AG08395 (cell line): ENCODE measurements at places on chromosomes 2 and 18.

- no peak for DNase-seq
Observed at GRCh38 chr2:190582019-190582418, 47.5 kb upstream of the NEMP2 start.

DNA sequence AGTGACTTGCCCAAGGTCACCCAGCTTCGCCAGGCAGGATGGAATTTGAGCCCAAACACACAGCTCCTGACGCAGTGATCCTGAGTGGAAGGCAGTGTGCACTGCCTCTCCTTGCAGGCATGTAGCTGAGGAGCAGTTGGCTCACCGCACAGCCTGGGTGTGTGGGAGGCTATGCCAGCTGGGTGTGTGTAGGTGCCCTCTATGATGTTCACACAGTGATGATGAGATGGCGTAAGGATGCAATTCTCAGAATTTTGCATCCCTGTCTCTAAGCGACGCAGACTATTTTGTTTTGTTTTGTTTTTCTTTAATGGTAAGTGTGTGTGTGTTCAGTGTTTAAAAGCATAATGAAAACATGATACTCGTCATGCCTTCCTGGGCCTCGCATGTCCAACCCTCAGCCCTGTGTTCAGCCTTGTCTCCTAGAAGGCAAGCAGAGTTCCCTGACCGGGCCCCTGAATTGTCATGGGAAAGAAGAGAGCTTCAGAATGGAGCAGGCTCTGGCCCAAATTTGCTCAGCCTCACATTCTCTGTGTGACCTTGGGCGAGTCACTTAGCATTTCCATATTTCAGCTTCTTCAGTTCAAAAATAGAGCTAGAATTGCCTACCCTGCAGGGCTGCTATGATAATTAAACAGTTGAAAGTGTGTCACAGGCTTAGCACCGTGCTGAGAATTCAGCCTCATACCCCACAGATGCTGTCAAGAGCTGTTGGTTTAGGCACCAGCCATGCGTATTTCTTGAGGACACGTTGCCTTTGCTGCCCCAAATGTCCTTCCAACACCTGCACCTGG, 603.6 kb upstream of the RAB6C start:
- no peak for DNase-seq

GRCh38 chr2:95062242-95063085, 37.0 kb downstream of the MAL start:
- no peak for DNase-seq

DNA sequence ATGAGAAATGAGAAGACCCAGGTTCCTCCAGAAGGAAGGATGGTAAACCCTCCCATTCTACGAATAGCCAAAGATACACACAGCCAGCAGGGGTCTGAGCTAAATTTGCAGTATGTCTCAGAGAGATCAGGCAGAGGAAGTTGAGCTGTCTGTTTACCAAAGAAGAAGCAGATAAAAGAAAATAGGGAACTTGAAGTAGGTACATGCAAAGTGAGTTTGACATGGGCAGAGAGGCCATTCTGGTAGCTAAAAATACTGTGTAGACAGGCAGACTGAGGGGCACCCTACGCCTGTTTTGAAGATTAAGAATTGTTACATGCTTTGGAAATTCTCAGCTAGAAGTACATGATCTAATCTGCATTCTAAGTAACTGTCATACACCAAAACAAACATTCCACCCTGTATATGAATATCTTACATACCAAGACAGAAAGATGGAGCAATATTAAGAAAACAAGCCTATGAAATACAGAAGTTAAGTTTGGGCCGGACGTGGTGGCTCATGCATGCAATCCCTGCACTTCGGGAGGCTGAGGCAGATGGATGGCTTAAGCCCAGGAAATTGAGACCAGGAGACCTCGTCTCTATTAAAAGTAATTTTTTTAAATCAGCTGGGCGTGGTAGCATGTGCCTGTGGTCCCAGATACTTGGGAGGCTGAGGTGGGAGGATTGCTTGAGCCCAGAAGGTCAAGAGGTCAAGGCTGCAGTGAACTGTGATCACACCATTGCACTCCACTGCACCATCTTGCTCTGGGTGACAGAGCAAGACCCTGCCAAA, 157.9 kb downstream of the ANKRD44 start:
- DNase-seq, result no peak

DNA sequence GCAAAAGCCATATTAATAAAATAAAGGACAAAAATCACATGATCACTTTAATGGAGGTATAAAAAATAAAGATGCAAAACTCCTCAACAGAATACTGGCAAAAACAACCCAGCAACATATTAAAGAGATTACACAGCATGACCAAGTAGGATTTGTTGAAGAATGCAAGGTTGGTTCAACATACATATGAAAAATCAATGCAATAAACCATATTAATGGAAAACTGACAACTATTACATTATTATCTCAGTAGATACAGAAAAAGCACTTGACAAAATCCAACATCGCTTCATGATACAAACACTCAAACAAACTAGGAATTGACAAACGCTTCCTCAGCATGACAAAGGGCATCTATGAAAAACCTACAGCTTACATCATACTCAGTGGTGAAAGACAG, 76.7 kb downstream of the CRACDL start:
- no peak for DNase-seq

- no peak for DNase-seq
Observed at GRCh38 chr2:168671932-168672331, 130.5 kb upstream of the NOSTRIN start.
